ENCODE measurements at places on chromosomes 3 and 15.

DNA sequence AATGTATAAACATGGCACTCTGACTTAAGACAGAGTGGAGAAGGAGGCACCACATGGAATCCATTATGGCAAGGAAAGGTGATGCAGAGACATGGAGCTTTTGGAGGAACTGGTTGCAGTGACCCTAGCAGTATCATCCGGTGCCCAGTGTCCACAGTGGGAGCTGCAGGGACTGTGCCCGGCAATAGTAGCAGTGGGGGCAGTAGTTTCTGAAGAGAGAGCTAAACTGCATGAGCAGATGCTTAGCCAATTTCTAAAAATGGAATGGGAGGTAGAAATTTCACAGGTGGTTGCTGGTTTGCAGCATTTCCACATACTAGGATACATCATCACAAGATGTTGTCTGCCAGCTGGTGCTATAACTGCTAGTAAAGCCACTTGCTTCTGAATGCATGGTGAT is 7.8 kb upstream of the TM2D3 start:
- DNase-seq = no peak

GRCh38 chr3:21682206-21682605 is 68.8 kb downstream of the ZNF385D start:
- DNase-seq = no peak

- no peak for DNase-seq
These were observed 35.9 kb downstream of the EOGT start for GRCh38 chr3:68977486-68978167.

DNA sequence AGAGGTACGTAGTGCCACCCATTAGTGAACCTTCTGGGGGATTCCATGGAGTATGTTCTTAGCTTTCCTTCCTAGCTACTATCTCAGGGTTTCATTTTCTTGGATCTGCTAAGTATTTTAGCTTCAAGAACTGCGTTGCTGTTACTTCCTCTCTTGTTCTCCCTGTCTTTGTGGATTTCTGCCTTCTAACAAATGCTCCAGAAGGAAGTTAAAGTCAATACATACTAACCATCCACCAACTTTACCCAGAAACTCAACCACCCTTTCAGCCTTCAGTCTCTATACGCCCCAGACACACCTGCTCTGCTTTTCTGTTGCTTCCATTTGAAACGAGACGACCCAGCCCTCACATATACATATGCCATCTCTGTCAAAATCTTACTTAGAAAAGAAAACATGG is 2.4 kb upstream of the KLF13 start:
- no peak for DNase-seq

GRCh38 chr15:39130556-39131379 is 450.1 kb upstream of the THBS1 start:
- no peak for DNase-seq

DNA sequence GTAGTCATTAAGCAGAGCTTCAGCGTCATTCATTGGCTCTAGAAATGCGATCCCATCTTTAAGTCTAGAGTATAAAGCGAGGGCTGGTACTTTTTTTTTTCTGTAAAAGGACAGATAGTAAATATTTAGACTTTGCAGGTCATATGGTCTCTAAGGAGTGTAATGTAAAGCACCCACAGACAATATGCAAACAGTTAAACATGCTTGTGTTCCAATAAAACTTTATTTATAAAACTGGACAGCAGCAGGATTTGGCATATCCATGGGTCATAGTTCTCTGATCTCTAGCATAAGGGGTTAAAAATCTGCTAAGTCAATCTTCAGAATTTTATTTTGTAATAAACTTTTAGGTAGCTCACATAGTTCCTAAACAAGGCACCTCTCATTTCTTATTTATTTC is 226.8 kb upstream of the TBC1D5 start:
- DNase-seq = no peak
